ENCODE measurements at places on chromosomes 3 and 15. TPM values are rescaled to one million over a fixed set of nuclear protein-coding genes. Genes with fewer than 3 reads are reported as not detected.

WDR73 gene
- total RNA-seq = 43.3 TPM

RBP2 gene
- total RNA-seq = not detected

STAB1 gene
- total RNA-seq = 0.16 TPM

CAPN3 gene
- total RNA-seq = 0.34 TPM

FRMD5 gene
- 2.9 TPM for total RNA-seq

MUC13 gene
- total RNA-seq = 6.6 TPM

CNTN3 gene
- not detected for total RNA-seq

FOXB1 gene
- total RNA-seq = not detected

SLC28A2 gene
- total RNA-seq = not detected

FAM162A gene
- total RNA-seq = 35.2 TPM

A4GNT gene
- not detected for total RNA-seq

FANCD2OS gene
- total RNA-seq = not detected

MYRIP gene
- total RNA-seq = not detected

LNP1 gene
- total RNA-seq = 0.67 TPM

FAH gene
- 33.3 TPM for total RNA-seq

FAM174B gene
- total RNA-seq = 7.3 TPM

CEP19 gene
- 2.6 TPM for total RNA-seq

GNB4 gene
- 16.3 TPM for total RNA-seq

SV2B gene
- total RNA-seq = 0.08 TPM

SCAANT1 gene
- not detected for total RNA-seq

IL5RA gene
- total RNA-seq = not detected

NPAP1 gene
- total RNA-seq = not detected

MORC1 gene
- total RNA-seq = not detected

DPH6 gene
- total RNA-seq = 14.5 TPM

SLC25A20 gene
- total RNA-seq = 12.2 TPM

TMEM39A gene
- 22.1 TPM for total RNA-seq

CELF6 gene
- 0.10 TPM for total RNA-seq

RTP3 gene
- total RNA-seq = not detected

IQCH gene
- 1.8 TPM for total RNA-seq

FRMD4B gene
- 1.4 TPM for total RNA-seq

SERINC4 gene
- total RNA-seq = not detected

CKMT1B gene
- total RNA-seq = 5.1 TPM

TMEM212 gene
- not detected for total RNA-seq

CLDN11 gene
- 0.21 TPM for total RNA-seq

DNASE1L3 gene
- not detected for total RNA-seq

CHST2 gene
- 0.48 TPM for total RNA-seq

ZNF860 gene
- total RNA-seq = 1.1 TPM

AKAP13 gene
- total RNA-seq = 120 TPM

C3orf85 gene
- total RNA-seq = not detected

SEMA3G gene
- 0.04 TPM for total RNA-seq

CAMP gene
- total RNA-seq = not detected

CD96 gene
- total RNA-seq = not detected

GPR156 gene
- 0.48 TPM for total RNA-seq

LPP gene
- 8.0 TPM for total RNA-seq

DLG1 gene
- total RNA-seq = 15.2 TPM

CXCR6 gene
- not detected for total RNA-seq
